Amygdala (tissue), 56 donors: ENCODE measurements at places on chromosomes 12 and 14.

- DNase-seq = no peak
These were observed 732 bp downstream of the SLC25A29 start for GRCh38 chr14:100305324-100306100.

DNA sequence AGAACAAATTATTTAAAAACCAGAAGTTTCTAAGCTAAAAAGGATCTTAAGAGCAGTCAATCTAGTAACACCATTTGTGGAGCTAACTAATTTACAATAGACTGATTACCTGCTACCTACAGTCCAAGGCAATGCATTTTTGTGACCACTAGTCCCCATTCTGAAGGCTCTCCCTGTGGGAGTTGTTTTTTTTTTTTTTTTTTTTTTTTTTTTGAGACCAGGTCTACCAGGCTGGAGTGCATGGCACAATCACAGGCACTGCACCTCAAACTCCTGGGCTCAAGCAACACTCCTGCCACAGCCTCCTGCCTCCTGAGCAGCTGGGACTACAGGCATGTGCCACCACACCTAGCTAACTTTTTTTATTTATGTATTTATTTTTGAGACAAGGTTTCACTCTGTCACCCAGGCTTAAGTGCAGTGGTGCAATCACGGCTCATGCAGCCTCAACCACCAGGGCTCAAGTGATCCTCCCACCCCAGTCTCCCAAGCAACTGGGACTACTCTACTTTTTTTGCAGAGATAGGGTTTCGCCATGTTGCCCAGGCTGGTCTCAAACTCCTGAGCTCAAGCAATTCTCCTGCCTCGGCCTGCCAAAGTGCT, 3.9 kb downstream of the GNPTAB start:
- no peak for DNase-seq

GRCh38 chr14:91692075-91692474, 39.8 kb downstream of the CATSPERB start:
- no peak for DNase-seq

GRCh38 chr12:12683136-12683697, 12.8 kb downstream of the GPR19 start:
- DNase-seq = no peak

- DNase-seq = no peak
These were observed 472.3 kb downstream of the GLT1D1 start for GRCh38 chr12:129325566-129325965.

DNA sequence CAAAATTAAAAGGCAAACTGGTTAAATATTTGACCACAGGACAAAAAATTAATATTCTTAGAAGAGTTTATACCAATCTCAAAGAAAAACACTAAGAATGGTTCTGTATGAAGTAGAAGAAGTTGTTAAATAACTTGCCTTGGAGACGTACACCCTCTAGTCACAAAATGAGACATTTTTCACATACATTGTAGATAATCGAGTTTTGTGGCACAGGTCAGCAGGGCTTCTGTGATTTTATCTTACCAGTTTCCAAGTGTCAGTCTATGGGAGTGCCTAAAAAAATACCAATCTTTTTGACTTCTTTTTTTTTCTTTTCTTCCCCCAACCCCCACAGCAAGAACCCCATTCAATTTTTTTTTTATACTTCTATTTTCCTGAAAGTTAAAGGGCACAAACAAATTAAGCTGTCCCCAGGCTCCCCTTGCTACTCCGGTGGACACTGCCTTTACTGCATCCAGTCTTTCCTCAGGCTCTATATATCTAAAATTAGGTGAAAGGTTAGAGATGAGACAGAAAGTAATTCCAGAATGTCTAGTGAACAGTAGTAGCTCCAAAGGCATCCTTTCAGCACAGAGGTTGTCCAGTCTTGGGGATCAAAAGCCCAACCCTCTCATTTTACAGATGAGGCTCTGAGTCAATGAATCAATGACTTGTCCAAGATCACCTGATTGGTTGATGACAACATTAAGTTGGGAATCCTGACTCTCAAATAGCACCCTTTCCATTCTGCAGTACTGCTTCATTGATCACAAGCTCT, 6.2 kb downstream of the LIMA1 start:
- DNase-seq = no peak

DNA sequence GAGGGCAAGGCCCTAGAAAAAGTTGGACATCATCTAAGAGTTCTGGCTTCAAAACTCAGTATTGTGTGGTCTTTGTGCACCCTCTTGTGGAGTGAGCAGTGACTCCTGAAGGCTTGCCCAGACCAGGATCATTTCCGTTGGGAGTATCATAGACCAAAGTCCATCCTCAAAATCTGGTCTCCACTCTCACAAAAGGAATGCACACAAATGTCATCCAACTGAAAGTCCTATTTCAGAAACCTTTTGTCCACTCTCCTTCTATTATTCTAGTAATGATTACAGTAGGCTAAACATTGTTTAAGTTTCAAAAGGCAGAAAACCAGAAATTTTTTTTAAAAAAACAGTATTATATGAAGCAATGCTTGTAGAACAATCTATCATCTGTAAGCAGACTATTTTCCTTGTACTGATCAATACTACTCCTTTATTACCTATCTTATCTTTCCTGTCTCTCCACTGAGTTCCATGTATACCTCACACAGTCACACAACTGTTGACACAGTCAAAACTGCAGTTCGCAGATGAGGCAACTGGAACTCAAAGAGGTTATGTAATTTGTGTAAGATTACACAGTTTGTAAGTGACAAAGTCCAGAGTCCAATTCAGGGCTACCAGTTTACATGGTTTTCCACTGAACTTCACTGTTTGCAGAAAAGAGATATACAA, 41.4 kb downstream of the COX16 start:
- no peak for DNase-seq

DNA sequence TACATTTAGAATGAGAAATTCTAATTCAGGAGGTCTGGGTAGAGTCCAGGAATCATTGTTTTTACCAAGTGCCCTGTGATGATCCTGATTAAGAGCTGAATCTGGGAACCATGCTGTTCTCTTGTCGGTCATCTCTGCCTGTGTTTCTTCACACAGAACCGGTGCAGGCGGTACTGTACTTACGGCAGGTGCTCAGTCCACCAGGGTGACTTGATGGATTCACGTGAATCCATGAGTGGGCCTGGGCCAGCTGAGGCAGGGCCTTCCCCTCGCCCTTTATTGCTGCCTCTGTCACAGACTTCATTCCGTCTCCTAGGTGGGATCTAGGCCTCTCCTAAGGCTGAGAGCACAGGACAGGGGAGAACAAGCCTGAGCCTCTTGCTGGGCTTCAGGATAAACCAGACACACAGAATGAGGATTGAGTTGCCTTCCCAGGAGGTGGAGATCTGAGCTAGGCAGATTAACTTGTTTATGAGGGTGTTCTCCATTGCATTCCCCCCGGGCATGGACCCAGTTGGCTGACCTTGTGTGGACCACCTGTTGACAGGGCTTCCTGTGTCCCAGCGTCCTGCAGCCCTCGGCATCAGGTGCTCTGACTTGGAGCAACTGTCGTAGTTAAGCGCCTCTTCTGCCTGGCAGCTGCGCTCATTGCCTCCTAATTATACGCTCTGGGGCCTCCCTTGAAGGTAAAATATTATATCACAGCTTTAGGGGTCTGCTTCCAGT, 42.1 kb downstream of the B4GALNT3 start:
- no peak for DNase-seq

DNA sequence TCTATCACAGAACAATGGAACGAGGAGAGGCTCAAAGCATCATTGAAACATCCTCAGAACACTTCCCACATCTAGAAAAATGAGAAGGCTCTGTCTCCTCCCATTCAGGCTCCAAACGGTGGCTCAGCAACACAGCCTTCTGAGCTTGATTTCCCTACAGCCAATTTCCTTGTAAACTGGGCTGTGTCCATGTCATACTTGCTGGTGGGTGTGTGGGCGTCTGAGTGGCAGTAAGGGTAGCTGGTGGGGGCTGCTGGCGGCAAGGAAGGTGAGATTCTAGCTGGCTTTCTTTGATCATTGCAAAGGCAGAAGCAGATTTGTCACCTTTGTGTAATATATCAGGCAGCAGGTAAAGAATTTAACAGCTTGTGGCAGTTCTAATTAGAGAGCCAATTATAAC, 163.7 kb downstream of the CALM1 start:
- peak; percentile 30 for DNase-seq

DNA sequence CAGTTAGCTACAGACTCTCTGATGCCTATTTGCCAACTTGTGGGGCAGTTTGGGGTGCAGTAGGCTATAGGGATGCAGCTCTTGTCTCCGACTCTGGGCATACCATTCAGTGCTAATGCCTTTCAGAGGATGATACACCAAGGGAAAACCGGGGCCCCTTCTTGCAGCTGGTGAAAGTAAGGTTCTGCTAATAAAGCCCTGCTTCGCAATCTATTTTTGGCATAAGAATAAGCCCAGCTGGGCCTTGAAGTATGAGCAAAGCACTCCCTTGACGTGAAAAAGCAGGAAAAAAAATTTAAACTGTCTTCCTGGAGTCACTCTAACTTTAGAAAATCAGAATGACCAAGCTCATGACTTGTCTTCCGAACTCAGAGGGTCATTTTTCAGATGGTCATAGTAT, 124.1 kb upstream of the RBM19 start:
- no peak for DNase-seq

GRCh38 chr12:39616666-39617065, 2.9 kb downstream of the ABCD2 start:
- no peak for DNase-seq

- DNase-seq = no peak
These were observed 22.0 kb upstream of the TMEM106C start for GRCh38 chr12:47941475-47941780.

DNA sequence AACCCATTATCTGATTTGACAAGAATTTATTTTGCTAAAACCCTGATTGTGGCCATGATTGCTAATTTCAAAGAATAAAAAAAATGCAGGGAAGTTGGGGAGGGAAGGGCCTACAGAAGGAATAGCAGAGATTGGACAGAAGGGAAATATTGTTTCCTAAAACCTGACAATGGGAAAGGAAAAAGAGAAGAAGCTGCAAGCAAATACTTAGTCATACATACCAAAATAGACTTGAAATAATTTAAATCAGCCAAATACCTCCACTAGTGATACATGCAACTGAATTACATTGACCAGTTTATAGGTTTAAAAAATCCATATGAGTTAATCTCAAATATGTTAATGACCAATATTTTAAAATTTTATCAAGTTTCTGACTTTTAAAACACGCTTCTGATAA, 75.1 kb downstream of the PELI2 start:
- no peak for DNase-seq

- DNase-seq = no peak
These were observed 25.0 kb downstream of the EIF2S1 start for GRCh38 chr14:67385120-67385519.

DNA sequence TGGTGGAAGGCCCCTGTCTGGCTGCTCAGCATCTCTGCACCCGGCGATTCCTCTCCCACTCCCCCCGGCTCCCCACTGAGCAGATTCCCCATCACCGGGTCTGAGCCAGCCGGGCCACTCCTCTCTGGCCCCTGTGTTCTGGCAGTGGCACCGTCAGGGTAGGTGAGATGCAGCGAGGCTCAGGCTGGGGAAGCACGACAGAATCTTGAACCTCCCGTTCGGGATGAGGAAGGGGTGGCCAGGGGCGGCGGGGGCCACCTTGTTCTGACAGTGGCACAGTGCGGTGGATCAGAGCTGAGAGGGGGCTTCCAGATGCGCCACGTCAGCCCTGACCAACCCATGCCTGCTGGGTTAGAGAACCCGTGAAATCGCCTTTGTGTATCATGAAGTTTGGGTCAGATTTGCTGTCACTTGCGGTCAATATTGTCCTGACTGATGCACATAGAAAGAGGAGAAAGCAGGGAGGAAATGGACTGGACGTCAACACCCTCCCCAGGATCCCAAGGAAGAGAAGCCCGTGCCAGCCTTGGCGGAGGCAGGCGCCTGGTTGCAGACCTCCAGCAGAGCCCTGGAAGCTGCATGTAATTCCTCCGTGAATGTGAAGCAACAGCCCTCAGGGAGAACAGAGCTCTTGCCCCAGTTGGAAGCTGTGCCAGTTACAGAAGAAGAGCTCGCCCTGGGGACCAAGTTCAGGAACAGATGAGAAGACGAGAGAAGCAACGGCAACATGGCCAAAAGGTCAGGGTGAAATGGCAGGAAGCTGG, 137.1 kb upstream of the SFSWAP start:
- DNase-seq = no peak
